HCT116 (cell line): ENCODE measurements at places on chromosomes 7 and 10. TPM values are rescaled to one million over a fixed set of nuclear protein-coding genes. Genes with fewer than 3 reads are reported as not detected.
A peak's percentile ranks its signal among the peaks of the same experiment; 100 is the strongest.

DNA sequence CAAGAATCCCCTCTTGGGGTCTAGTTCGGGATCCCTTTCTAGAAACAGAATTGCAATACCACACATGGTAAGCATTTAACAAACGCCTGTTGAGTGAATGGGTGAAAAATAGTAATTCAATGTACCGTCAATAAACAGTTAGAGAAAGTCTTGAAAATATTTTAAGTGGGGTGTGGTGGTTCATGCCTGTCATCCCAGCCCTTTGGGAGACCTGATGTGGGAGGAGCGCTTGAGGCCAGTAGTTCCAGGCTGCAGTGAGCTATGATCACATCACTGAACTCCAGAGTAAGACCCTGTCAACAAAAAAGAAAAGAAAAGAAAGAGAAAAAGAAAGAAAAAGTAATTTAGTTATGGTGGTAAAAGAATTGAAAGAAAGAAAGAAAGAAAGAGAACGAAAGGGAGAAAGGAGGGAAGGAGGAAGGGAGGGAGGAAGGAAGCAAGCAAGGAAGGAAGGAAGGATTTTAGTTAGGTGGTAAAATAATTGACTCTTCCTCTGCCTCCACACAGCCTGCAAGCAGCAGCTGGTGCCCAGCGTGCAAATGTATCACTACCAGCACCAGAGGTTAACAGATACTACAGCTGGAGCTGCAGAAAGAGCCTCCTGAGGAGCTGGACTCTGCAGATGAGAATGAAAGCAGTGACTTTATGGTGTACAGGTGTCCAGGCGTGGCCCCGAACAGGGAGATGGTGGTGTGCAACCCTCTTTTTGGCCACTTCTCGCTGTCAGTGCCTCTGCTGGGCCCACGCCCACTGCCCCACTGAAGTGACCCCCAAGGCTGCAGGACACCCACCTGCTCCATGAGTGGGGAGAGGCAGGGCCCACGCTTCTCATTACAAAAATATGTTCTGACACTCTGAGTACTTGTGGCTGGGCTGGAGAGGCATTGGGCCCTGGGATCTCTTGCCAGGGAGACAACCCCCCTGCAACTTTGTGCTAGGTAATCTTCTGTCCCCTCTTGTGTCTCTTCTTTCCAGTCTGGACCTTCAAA lies 135.4 kb downstream of the BAMBI start:
- DNase-seq = no peak

GRCh38 chr7:134599371-134599770 lies 47.3 kb upstream of the BPGM start:
- no peak for DNase-seq

GRCh38 chr7:50838675-50839377 lies 56.1 kb upstream of the GRB10 start:
- DNase-seq = no peak

GRCh38 chr7:29852457-29852856 lies 46.1 kb downstream of the WIPF3 start:
- DNase-seq = no peak

- no peak for DNase-seq
Measured at GRCh38 chr7:68317476-68317875, 1280.8 kb upstream of the AUTS2 start.

GRCh38 chr10:62819141-62819920 lies 3.2 kb upstream of the EGR2 start:
- no peak for DNase-seq

Gene KCNH2
- total RNA-seq = 9.7 TPM

DNA sequence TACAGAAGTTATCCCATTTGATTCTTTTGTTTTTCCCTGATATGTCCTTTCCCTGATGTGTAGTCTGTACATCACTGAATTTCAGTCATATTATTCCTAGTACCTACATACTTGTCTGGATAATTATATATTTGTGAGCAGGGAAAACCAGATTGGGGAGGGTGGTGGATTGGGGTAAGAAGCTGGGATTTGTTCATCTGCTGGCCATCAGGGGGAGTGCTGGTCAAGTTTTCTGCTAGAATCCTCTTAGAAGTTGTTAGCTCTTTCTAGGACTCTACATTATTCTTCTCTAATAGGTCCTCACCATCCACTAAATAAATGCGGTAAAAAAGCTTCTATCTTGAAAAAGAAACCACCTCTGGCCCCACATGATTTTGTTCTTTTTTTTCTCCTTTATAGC lies 232.7 kb upstream of the TAC1 start:
- peak; percentile 29 for DNase-seq

GRCh38 chr7:25186436-25186835 lies 41.9 kb downstream of the NPVF start:
- no peak for DNase-seq

Gene ANKRD61
- total RNA-seq = 0.17 TPM

DNA sequence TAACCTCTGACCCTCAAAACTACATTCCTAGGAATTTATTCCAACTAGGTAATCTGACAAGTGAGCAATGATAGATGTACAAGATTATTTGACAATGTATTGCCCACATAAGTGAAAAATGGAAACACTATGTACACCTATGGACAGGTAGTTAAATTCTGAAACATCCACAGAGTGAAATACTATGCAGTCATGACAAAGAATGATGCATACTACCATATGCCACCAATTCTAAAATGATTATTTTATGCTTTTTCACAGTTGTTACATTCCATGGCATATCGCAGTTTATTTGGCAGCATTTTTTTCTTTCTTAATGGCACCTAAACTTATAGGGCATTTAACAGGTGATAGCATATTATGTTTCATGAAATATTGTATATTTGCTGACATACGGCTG lies 20.1 kb upstream of the TNPO3 start:
- no peak for DNase-seq

Gene GNG11
- total RNA-seq = not detected

Gene LDB3
- total RNA-seq = 0.20 TPM

Gene UCMA
- not detected for total RNA-seq

- DNase-seq = no peak
Measured at GRCh38 chr10:60645980-60646379, 132.3 kb upstream of the CDK1 start.

GRCh38 chr7:106418526-106418925 lies 133.7 kb upstream of the NAMPT start:
- DNase-seq = no peak

- no peak for DNase-seq
Measured at GRCh38 chr7:16933296-16934279, 51.8 kb upstream of the AGR3 start.

DNA sequence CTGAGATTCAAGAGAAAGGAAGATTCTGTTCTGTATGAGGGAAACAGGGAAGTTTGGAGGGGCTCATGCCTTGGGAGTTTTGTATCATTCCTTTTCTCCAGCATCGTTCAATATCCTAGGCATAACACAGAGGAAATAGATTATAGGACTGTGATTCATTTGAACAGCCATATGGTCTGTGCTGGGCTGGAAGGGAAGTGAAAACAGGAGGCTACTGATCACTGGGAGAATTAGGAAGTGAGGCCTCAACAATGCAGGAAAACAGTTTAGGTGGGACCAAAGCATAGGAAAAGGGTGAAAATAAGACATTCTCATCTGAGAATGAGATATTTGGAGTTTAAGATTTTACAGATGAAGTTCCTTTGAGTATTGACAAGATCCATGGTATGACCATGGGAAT lies 70.7 kb upstream of the MKX start:
- DNase-seq = no peak
